ENCODE measurements at places on chromosomes 12 and 14.
A peak's percentile ranks its signal among the peaks of the same experiment; 100 is the strongest.

- DNase-seq: peak; percentile 42
Measured at GRCh38 chr12:111268738-111269572, 99.9 kb downstream of the PHETA1 start.

DNA sequence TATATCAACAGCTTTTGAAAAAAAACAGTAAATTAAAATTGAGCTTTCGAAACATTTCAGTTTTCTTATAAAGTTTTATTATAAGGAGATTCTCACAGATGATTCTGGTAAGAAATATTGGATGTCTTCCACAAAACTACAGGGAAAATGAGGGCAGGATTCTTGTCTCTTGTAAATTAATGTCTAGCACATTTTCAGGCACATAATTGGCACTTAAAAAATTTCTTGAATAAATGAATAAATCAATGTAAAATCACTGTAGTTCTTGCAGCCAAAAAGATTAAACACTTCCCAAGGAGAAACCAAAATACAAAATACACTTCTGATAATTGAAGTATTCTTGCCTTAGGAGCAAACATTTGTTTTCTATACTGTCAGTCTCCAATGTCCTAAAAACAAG is 164.4 kb downstream of the NELL2 start:
- no peak for DNase-seq

GRCh38 chr12:39780411-39780912 is 160.9 kb upstream of the ABCD2 start:
- DNase-seq: no peak

- DNase-seq: no peak
Measured at GRCh38 chr12:19177754-19178153, 48.2 kb downstream of the PLEKHA5 start.

DNA sequence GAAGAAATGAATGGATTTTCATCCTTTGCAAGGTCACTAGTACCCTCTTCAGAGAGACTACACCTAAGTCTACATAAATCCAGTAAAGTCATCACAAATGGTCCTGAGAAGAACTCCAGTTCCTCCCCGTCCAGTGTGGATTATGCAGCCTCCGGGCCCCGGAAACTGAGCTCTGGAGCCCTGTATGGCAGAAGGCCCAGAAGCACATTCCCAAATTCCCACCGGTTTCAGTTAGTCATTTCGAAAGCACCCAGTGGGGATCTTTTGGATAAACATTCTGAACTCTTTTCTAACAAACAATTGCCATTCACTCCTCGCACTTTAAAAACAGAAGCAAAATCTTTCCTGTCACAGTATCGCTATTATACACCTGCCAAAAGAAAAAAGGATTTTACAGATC is 40.8 kb downstream of the SPATA7 start:
- no peak for DNase-seq

DNA sequence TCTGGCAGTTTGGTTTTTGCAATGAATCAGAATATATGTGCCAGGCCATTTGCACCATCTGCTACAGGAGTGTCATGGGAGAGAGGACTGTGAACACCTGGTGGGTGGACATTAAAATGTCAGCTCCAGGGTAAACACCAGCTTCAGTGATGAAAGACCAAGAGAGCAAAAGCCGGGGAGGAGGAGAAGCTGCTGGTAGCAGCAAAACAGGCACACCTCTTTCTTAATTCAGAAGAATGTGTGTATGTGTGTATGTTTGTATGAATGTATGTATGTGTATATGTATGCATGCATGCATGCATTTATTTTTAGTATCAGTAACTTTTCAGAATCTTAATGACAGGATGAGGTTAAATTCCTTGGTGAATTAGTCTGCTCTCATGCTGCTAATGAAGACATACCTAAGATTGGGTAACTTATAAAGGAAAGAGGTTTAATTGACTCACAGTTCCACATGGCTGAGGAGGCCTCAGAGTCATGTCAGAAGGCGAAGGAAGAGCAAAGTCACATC is 357.4 kb upstream of the PRICKLE1 start:
- no peak for DNase-seq

GRCh38 chr12:127873306-127873705 is 393.7 kb upstream of the TMEM132C start:
- DNase-seq: no peak

DNA sequence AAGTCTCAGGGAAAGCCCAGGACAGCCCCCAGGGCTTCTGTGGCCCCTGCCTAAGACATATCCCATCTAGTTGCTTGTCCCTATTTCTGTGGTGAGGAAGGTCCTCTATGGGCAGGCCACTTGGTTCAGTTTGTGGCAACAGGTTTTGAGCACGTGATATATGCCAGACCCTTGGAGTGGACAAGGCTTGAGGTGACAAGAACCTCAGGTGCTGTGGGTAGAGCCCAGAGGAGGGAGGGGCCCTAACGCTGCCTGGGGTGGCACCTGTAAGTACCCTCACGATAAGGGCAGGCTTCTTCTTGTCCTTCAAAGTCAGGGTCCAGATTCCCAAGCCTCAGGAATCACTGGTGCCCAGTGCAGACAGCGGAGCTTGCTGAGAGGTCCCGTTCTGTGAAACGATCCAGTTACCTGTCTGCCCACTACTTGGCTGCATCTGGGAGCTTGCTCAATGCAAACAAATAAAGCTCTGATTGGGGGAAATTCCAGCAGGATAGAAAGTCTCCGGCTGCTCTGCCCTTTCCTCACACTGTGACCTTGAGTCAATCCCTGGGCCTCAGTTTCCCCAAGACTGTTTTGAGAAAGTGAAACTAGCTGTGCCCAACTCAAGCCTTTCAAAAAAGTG is 47.7 kb upstream of the FAM181A start:
- DNase-seq: no peak

- peak; percentile 86 for DNase-seq
Measured at GRCh38 chr12:124921200-124922031, 7.0 kb upstream of the UBC start.

GRCh38 chr14:96757456-96757855 is 39.7 kb upstream of the VRK1 start:
- DNase-seq: no peak

GRCh38 chr12:105482951-105483350 is 152.5 kb downstream of the C12orf75 start:
- no peak for DNase-seq

GRCh38 chr12:20000229-20000849 is 368.0 kb upstream of the PDE3A start:
- DNase-seq: no peak

DNA sequence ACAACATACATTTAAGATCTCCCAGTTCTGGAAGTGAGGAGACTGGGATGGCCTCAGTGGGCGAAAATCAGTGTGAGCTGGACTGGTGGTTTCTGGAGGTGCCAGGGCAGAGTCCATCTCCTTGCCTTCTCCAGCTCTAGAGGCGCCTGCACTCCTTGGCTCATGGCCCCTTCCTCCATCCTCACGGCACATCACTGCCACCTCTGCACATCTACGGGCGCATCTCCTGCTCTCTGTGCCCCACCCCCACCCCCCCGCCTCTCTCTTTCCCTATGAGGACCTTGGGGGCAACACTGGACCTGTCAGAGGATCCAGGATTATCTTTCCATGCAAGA is 62.8 kb upstream of the DIO3 start:
- DNase-seq: no peak

- DNase-seq: no peak
Measured at GRCh38 chr14:96229315-96229714, 24.7 kb downstream of the BDKRB2 start.

DNA sequence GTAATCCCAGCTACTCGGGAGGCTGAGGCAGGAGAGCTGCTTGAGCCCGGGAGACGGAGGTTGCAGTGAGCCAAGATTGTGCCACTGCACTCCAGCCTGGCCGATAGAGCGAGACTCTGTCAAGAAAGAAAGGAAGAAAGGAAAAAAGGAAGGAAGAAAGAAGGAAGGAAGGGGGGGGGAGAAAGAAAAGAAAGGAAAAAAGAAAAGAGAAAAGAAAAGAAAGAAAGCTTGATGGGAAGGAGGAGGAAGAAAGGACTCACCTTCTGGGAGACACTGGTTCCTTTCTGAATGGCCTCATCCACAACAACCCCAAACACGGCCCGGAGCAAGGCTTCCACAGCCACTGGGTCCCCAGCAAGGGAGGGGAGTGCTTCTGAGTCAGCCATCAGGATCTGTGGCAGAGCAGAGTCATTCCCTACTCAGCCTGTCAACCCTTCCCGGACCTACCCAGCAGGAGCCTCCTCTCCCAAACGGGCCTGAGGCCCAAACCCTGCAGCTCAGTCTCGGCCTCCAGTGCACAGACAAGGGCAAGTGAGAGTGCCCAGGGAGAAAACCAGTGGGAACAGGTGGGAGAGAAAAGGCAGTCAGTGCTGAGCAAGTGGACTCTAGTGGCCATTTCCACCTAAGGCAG is 7.3 kb upstream of the ZNF740 start:
- no peak for DNase-seq

GRCh38 chr12:132172619-132173018 is 28.4 kb downstream of the NOC4L start:
- no peak for DNase-seq

DNA sequence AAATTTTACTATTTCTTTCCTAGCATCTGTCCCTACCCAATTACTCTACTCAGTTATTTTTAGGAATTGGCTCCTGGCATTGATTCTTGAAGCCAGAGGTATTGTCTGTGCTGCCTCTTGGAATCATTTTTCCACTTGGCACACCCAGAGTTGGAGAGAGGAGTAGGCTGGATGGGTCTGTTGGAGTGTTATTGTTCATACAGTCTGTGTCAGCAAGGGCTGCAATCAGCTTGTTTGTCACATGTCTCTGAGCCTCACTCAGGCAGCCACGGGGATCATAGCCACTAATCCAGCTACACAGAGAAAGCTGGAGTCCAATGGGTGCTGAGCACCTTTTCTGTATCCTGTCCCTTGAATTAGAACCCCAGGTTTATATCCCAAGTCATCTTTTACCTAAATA is 176.0 kb upstream of the DYRK2 start:
- no peak for DNase-seq

GRCh38 chr12:69513297-69513696 is 43.1 kb downstream of the FRS2 start:
- no peak for DNase-seq

DNA sequence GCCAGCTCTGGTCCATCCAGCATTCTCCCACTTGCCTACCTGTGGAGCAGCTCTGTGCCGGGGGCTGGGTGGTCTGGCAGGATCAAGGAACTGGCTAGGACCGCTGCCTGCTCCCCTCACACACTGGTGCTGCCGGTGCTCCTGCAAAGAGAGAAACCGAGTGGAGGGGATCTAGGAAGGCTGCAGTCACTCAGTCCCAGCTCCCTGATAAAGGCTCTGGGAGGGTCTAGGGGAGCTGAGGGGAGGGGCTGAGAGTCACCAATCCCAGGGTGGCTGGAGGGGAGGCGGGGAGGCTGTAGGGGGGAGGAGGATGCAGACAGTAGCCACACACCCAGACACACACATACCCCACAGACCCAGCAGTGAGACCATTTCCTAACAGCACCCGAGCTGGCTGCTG is at the start of gene TAC3:
TSS of gene TAC3 (minus strand) at position 182 of the 400 bp plus-strand sequence. CDS start 732 bp downstream, outside the sequence.
- DNase-seq: no peak

GRCh38 chr14:92747701-92748258 is 647 bp downstream of the LGMN start:
- DNase-seq: no peak

DNA sequence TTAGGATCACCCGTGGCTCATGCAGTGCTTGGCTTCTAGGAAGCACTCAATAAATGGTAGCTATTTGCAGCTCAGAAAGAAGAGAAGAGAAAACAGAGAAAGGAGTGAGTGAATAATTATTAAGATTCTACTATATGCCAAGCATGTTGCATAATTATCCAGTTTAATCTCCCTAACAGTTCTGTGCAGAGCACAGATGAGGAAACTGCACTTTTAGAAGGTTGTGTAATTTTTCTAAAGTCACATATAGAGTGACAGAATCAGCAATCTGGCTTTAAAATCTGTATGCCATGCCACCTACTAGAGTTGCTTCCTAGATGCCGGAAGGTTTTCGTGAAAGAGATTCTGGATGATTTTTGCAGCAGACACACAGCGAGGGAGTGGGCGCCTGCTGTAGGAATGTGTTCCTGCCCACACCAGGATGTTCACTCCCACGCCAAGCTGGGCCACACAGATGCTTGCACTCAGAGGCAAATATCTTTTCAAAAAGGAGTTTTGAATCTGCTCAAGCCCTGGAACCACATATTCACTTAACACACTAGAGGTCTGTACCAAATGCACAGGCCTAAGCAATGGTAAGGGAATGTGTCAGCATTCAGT is 50.2 kb upstream of the SMCO2 start:
- no peak for DNase-seq

DNA sequence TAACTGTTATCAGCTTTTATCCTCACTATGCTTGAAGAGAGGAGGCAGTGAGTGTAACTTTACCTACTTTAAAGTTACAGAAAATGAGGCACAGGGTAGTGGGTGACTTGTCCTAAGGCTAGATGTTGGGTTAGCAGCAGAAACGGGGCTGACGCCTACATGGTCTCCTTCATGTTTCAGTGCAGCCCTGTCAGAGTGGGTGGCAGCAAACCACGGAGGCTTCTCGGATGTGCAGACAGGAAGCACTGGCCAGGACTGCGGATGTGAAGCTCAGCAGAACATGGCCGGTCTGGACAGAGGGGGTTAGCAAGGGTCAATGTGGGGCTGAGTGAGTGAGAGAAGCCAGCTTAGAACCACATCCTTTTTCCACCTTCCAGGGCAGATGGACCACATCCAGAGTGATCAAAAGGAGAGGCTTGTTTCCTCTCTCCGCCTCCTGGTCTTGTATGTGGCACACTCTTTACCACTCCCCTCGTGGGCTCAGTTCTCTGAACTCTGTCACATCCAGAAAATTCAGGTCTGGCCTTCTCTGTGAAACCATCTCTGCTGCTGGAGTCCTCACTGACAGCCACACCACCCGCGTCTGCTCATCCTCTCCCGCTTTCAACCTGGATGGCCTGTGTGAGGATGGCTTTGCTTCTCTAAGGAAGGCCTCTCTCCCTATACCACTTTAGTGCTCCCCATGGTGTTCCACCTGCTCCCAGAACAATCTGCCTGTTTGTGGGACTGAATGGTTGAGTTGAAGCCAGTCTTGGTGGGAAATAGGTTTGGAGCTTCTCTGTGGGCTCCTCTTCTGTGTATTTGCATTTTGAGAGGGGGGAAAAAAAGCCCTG is 14.1 kb downstream of the SUSD6 start:
- peak; percentile 78 for DNase-seq

- DNase-seq: no peak
Measured at GRCh38 chr12:84624601-84625000, 288.0 kb downstream of the SLC6A15 start.

GRCh38 chr12:47370421-47370820 is 290.7 kb upstream of the AMIGO2 start:
- no peak for DNase-seq

DNA sequence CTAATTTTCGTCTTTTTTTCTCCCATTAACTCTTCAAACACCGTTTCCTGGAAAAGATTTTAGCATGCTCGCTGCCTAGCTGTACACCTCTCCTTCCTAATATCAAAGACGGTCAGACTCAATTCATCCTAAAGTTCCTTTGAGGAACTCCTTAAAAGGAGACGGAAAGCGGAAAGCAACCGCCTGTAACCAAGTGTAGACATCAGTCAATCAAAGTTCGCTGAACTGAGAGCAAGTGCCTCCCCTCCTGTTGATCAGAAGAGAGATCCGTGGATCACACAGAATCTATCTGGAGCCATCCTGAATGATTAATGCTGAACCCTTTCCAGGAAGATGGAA is 412 bp upstream of the TEP1 start:
- DNase-seq: no peak

All from activated naive CD8-positive, alpha-beta T cell treated with anti-CD3 and anti-CD28 coated beads, Interleukin-2, amount 50 U/mL, for 24 hours (primary cell).